HCT116 (cell line): ENCODE measurements at places on chromosomes 1 and 21. TPM values are rescaled to one million over a fixed set of nuclear protein-coding genes. Genes with fewer than 3 reads are reported as not detected.

LAMC2 gene
- total RNA-seq: 22.2 TPM

ADGRL2 gene
- total RNA-seq: 0.20 TPM

CTTNBP2NL gene
- total RNA-seq: 18.0 TPM

GRCh38 chr1:197984289-197984688 is 67.1 kb downstream of the LHX9 start:
- no peak for DNase-seq

ANGPTL1 gene
- total RNA-seq: 0.34 TPM

- no peak for DNase-seq
These were observed 29.7 kb upstream of the CDC14A start for GRCh38 chr1:100322436-100323211.

DNA sequence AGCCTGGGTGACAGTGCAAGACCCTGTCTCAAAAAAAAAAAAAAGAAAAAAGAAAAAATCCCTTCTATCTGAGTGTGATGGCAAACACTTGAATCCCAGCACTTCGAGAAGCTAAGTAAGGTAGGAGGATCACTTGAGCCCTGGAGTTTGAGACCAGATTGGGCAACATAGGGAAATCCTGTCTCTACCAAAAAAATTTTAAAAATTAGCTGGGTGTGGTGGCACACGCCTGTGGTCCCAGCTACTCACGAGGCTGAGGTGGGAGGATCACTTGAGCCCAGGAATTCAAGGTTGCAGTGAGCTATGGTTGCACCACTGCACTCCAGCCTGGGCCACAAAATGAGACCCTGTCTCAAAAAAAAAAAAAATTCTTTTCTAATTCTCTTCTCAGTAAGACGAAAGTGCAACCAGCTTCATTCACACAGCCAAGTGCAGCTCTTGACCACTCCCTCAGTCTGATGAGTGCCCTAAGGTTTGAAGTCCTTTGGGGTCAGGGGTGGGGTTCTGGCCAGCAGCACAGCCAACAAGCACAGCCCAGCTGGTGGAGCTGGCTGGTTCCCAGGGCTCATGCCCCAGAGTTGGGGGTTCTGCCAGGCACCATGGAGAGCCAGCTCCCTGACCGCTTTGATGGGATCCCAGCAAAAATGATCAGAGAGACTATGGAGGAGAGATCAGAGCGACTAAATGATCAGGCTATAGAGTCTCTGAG is 8.0 kb downstream of the SLC2A5 start:
- no peak for DNase-seq

- DNase-seq: no peak
These were observed 57.9 kb downstream of the SLC25A24 start for GRCh38 chr1:108142258-108142657.

TMEM125 gene
- total RNA-seq: 13.9 TPM

DNA sequence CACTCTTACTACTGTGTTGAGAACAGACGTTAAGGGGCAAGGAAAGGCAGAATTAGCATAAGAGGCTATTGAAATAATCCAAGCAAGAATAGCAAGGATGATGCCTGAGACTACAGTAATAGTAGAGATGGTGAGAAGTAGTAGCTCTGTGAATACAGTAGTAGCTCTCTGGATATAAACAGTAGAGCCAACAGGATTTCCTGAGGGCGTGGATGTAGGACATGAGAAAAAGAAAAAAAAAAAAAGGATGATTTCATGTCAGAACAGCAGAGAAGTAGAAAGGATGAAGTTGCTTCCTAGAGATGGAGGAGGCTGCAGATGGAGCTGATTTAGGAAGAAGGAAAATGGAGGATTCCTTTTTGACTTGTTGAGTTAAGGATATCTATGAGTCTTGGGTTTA is 112.3 kb downstream of the OMA1 start:
- no peak for DNase-seq

CCDC185 gene
- not detected for total RNA-seq

- no peak for DNase-seq
These were observed 825 bp downstream of the DCAF8 start for GRCh38 chr1:160261556-160261892.

UMODL1 gene
- total RNA-seq: not detected

DNA sequence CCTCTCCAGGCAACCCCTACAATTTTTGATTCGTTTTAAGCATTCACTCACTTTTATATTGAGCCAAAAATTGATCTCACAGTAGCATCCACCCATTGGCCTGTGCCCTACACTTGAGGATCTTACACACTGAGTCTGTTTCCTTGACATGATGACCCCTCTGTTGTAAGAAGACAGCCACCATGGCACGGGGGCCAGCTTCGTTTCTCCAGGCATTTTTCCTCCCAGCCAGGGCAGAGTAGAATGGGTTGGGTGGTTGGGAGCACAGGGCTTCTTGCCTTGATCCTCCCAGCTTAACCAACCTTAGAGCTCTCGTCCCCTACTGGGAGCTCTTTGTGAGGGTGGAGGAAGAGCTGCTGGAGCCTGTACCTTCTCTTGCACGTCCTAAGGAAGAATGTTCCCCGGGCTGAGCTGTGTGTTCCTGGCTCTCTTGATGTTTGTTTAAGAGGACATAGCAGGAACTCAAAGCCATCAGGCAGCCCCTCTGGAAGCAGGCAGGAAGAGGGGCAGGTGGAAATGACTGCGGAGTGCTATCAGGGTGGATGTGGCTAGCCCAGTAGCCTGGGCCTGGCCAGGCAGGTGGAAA is 213.2 kb upstream of the TMEM51 start:
- no peak for DNase-seq

SPRR2G gene
- not detected for total RNA-seq

HENMT1 gene
- not detected for total RNA-seq

OLFM3 gene
- total RNA-seq: not detected

DNA sequence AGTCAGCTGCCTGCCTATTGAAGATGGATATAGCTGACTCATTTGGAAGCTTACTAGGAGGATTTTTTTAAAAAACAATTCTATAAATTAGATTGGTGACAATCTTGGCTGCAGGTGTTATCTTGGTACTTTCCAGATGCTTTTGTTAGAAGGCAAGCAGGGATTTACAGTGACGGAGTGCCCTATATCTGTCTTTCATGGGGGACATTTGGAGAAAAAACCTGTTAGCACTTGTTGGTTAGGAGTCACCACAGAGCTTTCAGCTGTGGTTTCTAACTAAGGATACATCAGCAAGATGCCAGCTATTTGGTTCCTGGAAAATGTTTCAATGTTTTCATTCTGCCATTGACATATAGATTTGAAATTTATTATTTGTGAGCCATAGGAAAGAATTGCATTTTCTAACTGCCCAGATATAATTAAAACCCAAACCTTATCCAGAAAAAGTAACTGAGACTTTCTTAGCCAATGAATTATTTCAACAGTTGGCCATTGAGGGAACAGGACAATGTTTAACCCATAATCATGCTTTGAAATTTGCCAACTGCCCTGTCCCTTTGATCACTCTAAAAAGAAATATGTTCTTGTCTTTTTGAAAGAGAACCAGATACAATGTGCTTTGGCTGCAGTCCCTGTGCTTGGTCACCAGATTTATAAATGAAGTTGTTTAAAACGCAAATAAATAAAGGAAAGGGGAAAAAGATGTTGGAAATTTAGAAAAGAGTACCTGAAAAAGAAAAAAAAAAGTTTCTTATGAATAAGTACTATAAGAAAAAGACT is 761.0 kb upstream of the CXADR start:
- DNase-seq: no peak

- no peak for DNase-seq
These were observed 32.1 kb downstream of the TLR5 start for GRCh38 chr1:223110952-223111351.

DNA sequence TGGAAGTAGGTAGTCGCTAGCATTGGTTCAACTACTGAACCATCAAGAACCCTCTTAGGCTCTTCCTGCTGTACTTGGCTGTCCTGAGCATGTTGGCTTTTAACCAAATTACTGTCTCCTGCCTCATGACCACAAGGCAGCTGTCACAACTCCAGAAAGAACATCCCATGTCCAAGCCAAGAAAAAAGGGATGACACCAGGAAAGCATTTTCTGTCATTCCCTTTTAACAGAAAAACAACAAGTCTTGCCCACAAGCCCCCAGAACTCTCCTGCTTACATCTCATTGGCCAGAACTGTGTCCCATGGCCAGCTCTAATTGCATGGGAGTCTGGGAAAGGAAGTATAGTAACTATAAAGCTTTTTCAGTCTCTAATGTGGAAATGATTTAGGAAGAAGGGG is 2.4 kb upstream of the RNU5D-1 start:
- no peak for DNase-seq

DCLRE1B gene
- total RNA-seq: 13.4 TPM

DNA sequence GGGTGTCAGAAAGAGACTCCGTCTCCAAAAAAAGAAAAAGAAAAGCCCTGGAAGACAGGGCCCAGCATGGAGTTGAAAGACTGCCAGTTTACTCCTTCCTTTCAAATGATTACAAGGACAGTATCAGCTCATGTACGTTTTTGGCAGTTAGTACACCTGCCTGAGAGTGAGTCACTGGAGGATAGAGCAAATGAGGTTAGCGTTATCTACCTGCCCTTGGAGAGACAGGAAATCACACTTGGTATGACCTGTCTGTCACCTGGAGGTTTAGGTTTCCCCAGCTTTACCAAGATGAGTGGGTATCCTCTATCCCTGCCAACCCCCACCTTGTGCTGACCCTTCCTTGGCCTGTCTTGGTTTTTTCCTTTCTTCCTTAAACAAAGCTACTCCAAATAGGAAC is 96.8 kb upstream of the BMP8A start:
- peak; percentile 82 for DNase-seq

AQP10 gene
- total RNA-seq: not detected

- no peak for DNase-seq
These were observed 96.6 kb downstream of the FGGY start for GRCh38 chr1:59393211-59394180.

DNA sequence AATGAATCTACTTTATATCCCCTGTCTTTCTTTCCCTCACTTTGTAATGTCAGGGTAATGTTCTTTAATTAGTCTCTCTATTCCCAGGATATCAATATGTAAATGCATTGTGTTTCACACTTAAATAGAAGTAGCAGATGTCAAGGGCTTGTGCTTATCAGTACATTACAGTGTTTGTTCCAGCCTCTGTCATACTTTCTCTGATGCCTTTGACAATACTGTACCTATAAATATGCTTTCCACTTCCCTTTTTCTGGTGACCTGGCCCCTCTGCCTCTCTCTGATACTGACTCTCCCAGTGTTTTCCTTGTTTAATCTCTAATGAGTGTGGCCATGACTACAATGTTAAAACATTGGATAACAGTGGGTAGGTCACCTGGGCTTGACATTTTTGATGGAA is 862.0 kb upstream of the NEGR1 start:
- DNase-seq: no peak

DNA sequence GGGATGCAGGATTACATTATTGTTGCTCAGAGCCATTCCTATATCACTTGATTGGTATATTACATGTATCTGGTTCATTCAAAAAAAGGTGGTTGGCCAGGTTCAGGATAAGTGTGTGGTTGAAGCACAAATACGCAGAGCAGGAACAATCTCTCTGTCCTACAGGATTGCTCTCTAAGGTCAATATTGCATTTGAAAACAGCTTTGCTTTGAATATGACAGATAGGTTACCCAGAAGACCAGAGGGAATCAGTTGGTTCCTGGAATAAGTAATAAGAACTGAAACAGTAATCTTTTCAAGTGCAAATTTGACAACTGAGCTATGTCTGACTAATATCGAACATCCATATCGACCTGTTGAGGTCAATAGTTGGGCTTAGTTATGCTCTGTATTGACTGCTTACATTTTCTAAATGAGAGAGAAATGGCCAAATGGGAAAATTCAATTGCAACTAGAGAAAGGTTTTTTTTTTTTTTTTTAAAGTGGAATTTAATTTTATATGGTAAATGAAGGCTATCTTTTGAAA is 176.8 kb downstream of the ATP6V1G3 start:
- DNase-seq: no peak

GRCh38 chr21:27734146-27734545 is 767.3 kb upstream of the ADAMTS5 start:
- no peak for DNase-seq

GRCh38 chr1:98988904-98989555 is 15.6 kb downstream of the PLPPR5 start:
- DNase-seq: no peak

DNA sequence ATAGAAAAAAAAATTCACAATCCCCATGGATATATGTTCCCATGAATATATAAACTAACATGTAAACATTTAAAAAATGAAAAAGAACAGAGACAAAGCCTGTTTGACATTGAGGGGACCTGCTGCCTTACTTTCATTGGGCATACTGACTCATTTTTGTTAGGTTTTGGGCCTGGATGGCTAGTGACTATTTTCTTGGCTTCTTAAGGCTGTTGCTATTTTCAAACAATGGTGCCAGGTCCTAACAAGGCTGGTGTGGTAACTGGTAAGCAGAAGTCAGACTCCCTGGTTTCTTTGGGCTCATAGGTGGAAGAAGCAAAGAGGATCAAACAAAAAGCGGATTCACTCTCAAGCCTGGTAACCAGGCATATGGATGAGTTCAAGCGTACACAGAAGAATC is 51.0 kb downstream of the LAMC2 start:
- no peak for DNase-seq

SH3D21 gene
- total RNA-seq: 9.3 TPM

- no peak for DNase-seq
These were observed 80.9 kb downstream of the ABCA4 start for GRCh38 chr1:94039871-94040569.

- DNase-seq: no peak
These were observed 33.0 kb upstream of the CAMK1G start for GRCh38 chr1:209550519-209550918.

DNA sequence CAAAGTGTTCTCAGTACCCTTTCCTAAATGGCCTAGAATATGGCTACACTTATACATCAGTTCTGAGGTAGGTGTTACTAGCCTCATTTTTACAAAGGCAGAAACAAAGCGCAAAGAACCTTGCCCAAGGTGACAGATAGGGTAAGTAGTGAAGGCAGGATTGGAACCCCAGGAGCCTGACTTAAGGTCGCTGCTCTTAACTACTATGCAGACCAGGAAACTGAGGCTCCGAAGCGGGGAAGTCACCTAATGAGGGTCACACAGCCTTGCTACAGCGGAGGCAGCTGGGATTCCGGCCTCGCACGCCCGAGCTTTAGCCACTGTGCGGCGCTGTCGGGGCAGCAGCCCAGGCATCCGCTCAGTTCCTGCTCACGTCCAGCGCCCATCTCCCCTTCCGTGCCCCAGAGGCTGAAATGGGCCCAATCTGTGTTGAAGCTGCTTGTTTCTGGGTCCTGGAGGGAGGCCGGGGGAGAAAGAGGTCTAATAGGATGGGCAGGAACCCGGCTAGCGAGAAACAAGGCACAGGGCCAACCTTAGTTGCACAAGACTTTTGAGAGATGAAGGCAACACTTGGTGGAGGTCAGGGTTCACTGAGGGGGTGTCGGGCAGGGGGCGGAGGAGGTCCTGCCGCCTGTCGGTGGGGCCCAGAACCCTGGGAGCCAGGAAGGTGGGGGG is 1.4 kb upstream of the FOXD2 start:
- peak; percentile 32 for DNase-seq

SPATA1 gene
- 3.1 TPM for total RNA-seq

DNA sequence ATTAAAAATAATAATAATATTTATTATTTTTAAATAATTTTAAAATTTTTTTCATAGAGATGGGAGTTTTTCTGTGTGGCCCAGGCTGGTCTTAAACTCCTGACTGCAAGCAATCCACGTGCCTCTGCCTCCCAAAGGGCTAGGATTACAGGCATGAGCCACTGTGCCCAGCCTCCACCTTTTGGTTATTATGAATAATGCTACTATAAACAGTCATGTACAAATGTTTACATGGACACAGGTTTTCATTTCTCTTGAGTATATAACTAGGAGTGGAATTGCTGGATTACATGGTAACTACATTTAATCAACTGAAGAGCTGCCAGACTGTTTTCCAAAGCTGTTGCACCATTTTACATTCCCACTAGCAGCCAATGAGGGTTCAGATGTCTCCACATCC is 103.2 kb upstream of the DMRTA2 start:
- DNase-seq: no peak

- no peak for DNase-seq
These were observed 510.6 kb downstream of the NCAM2 start for GRCh38 chr21:21508859-21509258.
